ENCODE measurements at places on chromosomes 1 and 21.

DNA sequence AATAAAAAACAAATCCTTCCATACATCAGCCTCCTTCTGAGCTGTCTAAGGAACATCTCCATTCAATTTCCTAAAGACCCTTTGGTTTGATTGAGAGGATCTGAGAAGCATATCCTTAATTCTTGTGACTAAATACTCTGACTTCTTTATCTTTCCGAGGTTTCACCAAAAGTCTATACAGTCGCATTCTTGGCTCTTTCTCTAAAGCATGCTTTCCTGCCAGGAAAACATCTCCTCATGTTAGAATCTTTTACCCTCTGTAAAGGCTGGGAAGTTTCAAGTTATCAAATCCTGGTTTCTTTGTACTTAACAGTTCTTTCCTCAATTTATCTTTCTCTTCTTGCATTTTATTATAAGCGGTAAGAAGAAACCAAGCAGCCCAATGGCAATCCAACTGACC lies 630.4 kb downstream of the PTPRC start:
- DNase-seq: no peak

GRCh38 chr1:14923727-14924452 lies 229.7 kb upstream of the TMEM51 start:
- no peak for DNase-seq

- DNase-seq: no peak
These were observed 11.5 kb downstream of the TRIM33 start for GRCh38 chr1:114499478-114499877.

- no peak for DNase-seq
These were observed 587.7 kb downstream of the PTPRU start for GRCh38 chr1:29824025-29824424.

DNA sequence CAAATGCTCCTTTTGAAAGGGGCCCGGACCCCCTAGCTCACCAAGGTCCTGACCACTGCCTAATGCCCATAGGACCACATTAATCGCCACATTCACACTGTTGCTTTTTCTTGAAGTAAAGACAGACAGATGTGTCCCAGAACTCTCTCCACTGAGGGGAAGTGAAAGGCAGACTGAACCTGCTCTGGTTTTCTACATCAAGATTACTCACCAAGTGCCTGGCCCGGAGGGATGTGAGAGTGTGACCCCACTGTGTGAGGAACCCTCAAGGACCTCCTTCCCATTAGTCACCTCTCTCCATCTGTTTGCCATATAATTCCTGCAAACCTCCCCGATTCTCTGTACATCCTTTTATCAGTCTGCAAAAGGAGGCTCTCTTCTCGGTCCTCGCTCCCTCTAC lies 381.5 kb downstream of the OMA1 start:
- DNase-seq: no peak

DNA sequence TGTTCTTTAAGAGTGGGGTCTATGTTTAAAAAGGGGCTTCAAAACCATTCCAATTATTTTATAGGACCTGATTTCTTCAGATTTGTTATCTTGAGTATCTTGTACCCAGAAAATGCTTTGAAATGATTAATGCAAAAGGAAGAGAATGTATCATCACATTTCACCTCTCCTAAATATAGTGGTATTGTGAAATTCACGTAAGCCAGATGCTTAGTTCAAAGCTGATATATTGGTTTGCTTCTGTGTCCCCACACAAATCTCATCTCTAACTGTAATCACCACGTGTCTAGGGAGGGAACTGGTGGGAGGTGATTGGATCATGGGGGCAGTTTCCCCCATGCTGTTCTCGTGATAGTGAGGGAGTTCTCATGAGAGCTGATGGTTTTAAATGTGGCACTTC lies 8.5 kb downstream of the SOAT1 start:
- DNase-seq: no peak

DNA sequence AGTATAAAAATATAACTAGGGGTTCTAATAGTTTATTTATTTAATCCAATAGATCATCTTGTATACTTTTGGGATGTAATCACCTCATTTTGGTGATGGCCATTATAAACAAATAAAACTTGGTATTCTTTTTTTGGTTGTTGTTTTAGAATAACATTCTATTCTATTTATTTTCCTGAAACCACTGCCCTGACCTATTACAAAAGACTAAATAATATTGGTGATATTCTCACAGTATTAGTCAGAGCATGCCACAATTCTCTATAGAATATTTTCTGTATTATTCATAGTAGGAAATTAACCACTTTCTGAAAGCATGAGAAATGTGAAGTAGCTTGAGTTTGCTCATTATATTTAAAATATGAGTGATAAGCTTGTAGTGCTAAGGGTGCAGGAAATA lies 54.1 kb upstream of the LRRC7 start:
- DNase-seq: no peak

GRCh38 chr1:54950006-54950368 lies 30.4 kb upstream of the TMEM61 start:
- DNase-seq: no peak

DNA sequence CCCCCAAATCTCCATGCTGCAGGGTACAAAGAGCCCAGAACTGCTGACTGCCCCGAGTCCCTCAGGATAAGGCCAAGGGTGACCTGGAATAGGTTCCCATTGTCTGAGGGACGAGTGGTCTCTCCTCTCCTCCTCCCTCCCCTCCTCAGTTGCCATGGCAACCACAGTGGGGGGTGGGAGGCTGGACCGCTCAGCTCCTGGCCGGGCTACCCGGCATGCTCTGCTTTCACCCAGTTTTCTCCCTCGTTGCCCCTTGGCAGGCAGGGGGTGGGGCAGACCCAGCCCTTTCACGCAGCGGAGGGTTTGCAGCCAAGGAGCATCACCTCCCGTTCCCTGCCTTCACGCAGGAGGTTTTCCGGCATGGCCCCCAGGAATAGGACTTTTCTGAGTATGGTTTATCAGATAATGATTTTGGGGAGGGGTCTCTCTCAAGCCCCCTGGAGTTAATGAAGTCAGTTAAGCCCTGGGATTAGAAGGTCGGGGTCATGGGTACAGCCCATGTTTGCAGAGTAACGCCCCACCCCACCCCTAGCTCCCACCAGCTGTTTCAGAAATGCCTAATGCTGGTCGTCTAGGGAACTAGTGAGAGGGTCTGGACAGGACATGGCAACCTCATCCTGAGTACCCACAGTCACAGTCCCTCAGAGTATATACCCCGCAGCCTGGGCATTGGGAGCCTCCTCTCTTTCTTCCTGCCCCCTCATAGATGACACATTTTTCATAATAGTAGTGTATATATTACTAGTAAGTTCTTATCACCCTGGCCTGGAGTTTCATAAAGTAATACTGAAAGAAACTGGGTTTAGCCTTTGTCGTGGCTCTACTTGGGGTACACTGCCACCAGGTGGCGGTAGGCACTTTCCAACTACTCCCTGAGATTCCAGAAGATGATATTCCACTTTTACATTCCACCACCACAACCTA lies 20.7 kb downstream of the C1QB start:
- DNase-seq: no peak

DNA sequence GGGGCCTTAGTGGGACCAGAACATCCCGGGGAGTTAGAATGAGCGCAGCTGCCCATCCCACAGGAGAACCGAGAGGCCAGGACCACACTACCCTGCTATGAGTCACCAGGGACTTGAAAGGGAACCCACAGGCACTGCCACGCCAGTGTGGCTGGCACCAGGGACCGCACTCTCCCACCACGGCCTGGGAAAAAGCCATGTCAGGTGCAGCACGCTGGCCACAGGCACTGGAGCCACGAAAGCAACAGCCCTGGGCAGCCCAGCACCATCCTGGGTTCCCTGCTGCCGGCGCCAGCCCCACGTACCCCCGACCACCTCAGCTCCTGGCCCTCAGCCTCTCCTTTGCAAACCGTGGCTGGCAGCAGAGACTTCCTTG lies 14.1 kb upstream of the TMEM240 start:
- no peak for DNase-seq

DNA sequence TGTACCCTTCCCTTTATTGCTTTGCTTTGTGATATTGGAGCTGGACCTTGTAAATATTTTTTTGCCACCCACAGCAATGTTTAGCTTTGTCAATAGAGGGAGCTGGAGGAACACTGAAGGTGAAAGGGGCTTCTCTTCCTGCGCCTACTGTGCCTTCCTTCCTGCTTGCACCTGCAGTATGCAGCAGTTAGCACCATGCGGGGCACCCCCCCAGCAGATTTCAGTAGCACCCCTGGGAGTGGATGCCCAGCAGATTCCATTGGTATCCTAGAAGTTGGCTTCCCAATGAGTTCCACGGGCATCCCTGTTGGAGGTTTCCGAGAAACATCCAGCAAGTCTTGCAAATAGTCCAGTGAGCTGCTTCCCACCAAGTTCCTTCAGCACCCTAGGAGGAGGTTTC lies 25.6 kb downstream of the S100A10 start:
- DNase-seq: no peak

DNA sequence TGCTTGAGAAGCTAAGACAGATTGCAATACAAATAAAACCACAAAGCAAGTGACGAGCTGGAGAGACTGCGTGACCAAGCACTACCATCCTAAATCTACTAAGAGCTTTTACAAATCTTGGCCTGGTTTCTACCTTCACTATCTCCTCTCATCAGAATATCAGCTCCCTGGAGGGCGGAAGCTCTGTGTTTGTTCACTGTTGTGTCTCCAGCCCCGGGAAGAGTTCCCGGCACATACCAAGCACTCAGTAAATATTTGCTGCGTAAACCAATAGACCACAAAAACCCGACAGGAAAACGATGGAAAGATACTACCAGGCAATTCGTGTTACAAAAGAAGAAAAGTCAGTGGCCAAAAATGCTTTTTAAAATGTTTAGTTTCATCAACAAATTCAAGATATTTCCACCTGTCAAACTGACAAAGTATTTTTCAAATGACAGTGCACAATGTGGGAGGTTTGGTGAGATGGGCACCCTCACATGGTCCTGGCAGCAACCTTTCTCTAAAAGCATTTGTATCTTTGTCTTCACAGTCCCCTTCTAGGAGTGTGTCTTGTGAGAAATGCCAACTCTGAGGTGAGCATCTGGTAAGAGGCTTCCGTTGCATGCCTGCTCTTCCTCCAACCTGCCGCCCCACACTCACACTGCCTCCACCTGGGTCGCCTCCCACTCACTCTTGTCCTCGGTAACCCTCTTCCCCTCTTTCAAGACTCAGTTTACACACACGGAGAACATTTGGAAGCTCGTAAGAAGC lies 34.7 kb downstream of the SLC1A7 start:
- no peak for DNase-seq

GRCh38 chr1:160836561-160836960 lies 26.1 kb downstream of the CD244 start:
- DNase-seq: no peak

GRCh38 chr1:156741481-156741983 lies 644 bp upstream of the MRPL24 start:
- no peak for DNase-seq

DNA sequence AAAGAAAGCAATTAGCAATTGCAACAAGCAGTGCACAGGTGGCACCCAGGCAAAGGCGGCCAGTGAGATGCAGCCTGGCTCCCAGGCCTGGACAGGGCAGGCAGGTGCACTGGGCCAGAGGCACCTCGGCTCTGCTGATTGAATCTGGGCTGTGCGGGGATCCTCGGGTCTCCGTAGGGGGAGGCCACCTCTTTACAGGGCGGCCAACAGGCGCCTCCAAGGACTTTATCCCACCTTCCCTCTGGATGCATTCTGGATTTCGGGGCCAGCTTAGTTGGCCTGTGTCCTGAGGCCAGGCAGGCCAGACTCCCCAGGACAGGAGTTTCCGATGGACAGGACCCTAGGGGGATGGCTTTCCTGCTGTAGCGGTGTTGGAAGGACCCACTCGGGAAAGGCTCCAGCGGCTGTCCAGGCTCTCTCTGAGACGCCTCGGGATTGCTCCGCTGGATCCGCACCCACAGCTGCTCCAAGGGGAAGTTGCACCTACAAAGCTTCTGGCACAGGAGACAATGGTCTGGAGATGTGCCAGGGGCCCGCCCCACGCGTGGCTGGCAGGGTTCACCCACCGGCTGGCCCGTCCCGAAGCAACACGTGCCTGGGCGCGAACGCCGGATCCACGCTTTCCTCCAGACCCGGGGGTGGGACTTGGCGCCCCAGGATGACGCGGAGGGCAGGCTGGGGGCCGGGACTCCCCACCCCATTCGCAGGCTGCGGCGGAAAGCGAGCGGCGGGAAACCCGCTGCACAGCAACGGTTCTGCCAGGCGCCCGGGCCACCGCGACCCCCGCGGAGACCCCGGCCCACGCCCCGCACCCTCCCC lies 810 bp downstream of the SLC19A1 start:
- DNase-seq: peak; percentile 76

GRCh38 chr1:91502672-91503184 lies 2.1 kb downstream of the CDC7 start:
- no peak for DNase-seq

GRCh38 chr21:38804030-38804788 lies 1.5 kb upstream of the ETS2 start:
- DNase-seq: no peak

GRCh38 chr1:150963321-150964163 lies 11.1 kb downstream of the CERS2 start:
- DNase-seq: no peak

DNA sequence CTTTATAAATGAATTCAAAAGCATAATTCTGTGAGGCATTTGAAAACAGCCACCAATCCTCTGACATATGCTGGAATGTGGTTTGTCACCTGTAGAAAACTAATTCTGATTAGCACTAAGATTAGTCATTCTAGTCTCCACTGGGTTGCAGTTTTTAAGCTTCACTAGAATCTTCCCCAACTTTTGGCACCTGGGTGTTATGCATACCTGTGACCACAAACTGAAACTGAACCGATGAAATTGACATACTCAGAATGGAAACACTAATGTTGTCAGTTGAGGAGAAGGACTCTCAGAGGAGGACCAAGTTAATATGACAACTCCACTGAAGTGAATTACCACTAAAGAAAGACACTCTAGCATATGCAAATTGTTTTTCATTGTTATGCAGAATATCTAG lies 285.8 kb upstream of the NEGR1 start:
- DNase-seq: no peak

- DNase-seq: peak; percentile 15
These were observed 991 bp downstream of the PRMT6 start for GRCh38 chr1:107057197-107058133.

DNA sequence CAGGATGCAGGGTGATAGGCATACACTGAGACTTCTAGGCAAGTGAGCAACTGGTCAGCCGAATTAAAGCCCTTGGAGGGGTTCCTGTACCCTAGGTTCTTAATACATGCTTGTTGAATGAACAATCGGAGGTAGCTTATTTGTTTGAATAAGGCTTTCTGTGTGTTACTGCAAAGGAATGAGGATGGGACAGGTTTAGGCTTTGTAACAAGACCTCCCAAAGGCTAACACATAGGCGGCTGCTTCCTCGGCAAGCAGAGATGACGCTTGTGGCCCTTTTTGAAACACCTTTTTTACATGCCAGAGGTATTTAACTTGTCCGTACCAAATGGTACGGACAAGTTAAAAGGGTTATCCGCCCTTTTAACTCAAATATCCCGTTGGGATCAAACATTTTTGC lies 511.6 kb downstream of the KIF26B start:
- DNase-seq: no peak

DNA sequence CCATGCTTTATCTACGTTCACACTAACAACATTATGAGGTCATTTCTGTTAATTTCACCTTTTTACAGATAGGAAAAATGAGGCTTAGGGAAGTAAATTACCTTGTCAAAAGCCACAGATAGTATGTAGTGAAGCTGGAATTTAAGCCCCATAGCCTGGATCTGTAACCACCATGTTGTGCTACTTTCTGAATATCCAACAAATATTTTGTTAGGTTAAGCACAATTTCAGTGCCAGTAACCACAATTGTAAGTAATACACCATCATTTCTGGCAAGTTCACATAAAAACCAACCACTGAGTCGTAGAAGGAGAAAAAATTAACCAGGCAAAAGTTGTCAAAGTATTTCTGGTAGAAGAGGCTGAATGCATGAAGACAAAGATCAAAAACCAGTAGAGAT lies 593.1 kb upstream of the CAMK1G start:
- no peak for DNase-seq

- DNase-seq: no peak
These were observed 12.5 kb upstream of the FNBP1L start for GRCh38 chr1:93435443-93435842.

Measured in stimulated activated CD4-positive, alpha-beta T cell treated with anti-CD3 and anti-CD28 coated beads, Interleukin-15, amount 100 ng/mL, for 48 hours (primary cell).